Cerebellar cortex (tissue), 1 donor: ENCODE measurements at places on chromosomes 5 and 9.

DNA sequence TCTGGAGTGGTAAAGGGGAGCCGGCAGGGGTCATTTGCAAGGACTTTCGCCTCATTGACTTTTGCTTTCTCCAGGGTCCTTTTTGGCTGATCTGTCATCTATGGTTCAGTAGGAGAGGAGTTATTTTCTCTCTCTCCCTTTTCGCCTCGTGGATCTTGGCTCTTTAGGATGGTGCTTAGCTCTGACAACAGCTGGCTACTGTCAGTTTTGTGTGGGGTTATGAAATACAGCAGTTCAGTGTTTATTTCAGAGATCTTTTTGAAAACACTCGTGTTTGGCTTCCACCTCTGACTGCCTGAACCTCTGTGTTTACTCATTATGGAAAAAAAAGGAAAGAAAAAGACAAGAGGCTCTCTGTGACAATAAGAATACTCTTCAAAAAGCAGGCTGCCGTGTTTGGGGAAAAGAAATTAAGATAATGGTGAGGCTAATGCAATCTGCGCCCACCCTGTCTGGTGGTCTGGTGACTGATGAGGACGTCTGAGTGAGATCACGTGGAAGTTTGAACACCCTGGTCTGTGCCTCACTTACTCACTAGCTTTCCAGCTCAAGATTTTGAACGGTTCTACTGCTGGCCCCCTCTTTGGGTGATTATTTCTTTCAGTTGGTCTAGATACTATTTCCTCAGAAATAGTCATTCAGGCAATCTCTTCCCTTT is 567.7 kb downstream of the CAAP1 start:
- no peak for DNase-seq

DNA sequence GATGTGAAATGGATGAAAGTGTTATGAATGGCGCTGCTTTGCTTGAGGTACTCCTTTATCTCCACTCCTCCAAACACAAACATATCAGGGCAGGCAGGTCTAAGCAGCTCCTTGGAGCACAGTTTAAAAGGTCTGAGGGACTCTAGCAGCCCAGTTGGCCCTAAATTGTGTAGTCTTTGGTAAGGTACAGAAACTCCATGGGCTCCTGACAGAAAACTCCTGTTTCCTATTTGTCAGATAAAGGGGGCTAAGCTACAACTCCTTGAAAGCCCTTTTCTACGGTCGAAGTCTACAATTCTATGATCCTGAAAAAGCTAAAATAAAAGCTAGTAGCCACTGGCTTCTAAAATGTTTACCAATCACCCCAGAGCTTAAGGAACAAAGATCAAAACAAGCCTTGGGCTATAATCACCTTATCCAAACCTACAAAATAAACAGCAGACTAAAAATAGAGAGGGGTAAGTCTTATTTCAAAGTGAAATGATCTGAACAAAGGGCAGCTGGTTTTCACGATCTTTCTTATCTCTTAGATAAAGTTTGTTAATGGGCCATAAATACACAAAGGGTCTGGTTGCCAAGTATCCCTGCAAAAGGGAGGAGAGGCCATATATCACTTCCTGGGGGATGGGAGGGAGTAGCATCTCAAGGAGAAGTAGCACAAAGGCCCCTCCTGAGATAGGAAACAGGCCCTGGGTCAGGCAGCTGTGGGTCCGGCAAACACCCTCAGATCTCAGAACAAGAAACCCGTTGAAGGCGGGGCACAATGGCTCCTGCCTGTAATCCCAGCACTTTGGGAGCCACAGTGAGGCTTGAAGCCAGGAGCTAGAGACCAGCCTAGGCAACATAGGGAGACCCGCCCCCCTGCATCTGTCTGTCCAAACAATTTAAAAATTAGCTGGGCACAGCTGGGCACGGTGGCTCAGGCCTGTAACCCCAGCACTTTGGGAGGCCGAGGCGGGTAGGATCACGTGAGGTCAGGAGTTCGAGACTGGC is 28.3 kb upstream of the DENND4C start:
- no peak for DNase-seq

DNA sequence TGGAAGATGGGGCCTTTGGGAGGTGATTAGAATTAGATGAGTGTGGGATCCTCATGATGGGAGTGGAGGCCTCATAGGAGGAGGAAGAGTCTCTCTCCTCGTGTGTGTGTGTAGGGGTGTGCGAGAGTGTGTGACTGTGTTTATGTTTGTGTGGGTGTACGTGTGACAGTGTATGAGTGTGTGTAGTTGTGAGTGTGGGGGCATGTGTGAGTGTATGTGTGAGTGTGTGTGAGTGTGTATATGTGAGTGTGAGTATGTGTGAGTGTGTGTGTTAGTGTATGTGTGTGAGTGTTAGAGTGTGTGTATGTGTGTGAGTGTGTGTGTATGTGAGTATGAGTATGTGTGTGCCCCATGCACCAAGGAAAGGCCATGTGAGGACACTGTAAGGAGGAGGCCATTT is 68.2 kb upstream of the SMIM15 start:
- no peak for DNase-seq

DNA sequence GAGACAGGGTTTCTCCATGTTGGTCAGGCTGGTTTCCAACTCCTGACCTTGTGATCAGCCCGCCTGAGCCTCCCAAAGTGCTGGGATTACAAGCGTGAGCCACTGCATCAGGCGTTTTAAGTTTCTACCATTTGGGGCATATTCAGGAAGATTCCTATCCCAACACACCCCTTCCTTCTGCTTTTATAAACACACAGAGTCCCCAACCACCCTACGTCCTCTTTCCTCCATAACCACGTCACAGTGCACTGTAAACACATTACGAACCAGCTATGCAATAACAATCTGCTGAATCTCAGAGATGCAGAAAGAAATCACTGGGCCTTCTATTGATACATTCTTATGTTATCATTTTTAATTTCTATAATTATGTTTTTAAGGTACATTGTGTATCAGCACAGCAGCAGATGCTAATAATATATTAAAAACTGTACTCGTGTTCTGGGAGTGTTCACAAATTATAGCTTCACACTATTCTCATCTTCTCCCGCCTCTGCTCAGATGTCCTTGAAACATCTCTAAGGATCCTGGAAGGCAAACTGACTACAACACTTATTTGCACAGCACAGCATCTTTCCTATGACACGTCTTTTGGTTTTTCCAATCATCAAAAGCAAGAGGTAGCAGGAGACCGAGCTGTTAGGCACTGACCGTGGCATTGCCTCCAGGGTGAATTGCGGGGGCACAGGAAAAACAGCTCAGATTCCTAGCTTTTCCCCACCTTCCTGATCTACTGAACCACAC is 60.2 kb downstream of the KCNIP1 start:
- no peak for DNase-seq

DNA sequence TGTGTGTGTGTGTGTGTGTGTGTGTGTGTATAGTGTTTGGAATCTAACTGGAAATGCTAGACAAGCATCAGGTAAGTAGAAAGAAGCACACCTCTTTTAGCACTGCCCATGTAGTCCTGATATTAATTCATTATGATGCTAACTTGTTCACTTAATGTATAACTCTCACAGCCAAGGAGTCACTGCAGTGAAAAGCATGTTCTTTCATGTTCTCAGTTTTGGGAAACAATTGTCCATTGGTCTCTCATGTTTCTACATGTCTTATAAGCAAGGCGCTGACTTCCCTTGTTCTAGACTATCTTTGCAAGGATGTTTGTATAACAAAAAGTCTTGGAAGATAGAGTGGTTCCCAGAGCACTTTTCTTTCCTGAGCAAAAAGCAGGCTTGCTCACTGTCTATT is 148.8 kb upstream of the TNPO1 start:
- DNase-seq: no peak

GRCh38 chr9:82670726-82671125 is 392.2 kb downstream of the RASEF start:
- DNase-seq: no peak

DNA sequence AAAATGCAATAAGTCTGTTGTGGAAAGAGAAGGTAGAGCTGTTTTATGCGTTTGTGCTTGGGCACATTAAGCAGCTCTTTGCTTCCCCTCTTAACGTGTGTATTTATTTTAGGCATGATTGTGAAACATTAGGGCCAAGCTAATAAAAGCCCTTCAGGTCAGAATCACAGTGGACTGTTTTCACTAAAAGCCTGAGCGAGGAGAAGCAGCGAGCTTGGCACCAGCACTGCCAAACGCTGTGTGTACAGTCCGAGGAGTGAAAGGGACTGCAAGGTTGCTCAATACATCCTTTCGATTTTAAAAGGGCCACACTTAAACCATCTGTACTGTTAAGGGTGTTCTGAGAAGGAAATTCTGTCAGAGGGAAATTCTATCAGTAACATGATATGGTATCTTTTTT is 107.2 kb upstream of the CKMT2 start:
- DNase-seq: no peak

- peak; percentile 18 for DNase-seq
Measured at GRCh38 chr5:53482717-53483638, 2.5 kb downstream of the FST start.

DNA sequence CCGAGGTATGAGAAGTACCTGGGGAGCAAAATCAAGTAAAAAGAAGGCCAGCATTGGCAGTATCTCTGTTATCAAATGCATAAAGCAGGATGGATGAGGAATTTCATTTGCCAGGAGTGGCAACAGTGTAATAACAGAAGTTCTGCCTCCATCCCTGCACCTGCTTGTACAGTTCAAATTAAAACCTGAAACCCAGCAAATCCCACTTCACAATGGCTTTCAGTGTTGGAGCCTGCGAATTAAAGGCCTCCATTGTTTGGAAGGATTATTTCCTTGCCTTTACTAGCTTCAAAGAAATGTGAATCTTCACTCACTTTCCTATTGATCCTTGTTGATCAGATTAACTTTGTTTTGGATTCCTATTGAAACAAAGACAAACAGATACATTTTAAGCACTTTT is 31.5 kb upstream of the IRX1 start:
- DNase-seq: no peak
